ENCODE measurements at places on chromosomes 16 and 17.

DNA sequence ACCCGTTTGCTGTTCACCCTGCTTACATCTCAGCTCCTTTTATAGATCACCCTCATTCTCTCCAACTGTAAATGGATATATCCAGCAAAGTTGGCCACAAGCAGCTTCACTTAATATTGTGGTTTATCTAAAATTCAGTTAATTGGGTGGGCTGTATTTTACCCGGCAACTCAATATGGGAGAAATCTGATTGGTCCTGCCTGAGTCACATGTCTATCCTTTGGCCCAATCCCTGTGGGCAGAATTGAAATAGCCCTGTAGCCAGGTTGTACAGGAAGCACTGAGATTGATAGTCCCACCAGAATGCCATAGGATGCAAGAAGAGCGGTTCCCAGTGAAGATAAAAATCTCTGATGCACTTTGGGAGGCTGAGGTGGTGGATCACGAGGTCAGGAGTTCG, 73.2 kb downstream of the AIPL1 start:
- DNase-seq: peak; percentile 2

DNA sequence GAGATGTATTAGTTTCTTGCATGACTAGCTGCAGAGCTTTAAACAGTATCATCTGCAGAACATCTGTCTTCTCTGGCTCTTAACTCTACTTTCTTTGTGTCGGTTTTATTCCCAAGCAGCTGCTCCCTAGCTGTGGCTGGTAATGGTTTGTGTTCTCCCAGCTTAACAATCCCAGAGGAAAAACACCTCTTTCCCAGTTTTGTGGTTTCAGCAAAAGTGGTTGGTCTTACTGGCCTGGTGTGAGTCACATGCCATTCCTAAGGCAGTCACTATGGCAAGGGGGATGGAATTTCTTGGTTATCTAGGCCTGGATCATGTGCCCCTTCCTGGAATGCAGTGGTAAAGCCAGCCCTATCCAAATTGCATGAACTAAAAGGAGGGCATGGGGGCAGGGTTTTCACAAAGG, 27.5 kb downstream of the OMG start:
- DNase-seq: no peak

DNA sequence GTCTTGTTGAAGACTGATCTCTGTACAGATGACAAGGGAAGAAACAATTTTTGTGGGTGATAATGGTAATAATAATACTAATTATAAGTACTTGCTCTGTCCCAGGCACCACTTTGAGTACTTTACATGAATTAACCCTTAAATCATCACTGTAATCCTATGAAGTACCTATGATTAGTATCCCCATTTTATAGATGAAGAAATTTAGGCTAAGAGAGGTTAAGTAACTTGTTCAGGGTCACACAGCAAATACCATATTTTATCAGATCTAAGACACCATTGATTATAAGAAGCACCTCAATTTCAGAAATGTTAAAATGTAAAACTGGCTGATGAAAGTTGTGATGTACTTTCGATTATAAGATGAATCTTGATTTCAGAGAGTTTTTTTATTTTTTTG, 18.6 kb downstream of the TADA2A start:
- DNase-seq: no peak

DNA sequence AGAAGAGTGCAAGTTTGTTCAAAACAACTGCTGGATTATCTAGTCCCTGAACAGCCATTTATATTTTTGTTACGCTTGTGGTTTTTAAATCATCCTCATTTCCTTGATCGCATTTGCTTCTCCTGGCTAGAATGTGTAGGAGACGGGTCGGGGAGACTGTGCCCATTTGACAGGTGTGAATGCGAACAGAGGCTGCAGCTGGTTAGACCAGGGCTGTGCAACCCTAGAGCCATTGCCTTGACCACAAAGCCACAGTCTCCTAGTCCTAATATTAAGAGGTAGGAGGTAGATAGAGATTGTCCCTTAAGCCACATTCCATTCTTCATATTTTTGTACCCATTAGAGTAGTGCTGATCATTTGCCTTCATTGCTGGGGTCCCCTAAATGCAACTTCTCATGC, 639.1 kb downstream of the WWOX start:
- no peak for DNase-seq

DNA sequence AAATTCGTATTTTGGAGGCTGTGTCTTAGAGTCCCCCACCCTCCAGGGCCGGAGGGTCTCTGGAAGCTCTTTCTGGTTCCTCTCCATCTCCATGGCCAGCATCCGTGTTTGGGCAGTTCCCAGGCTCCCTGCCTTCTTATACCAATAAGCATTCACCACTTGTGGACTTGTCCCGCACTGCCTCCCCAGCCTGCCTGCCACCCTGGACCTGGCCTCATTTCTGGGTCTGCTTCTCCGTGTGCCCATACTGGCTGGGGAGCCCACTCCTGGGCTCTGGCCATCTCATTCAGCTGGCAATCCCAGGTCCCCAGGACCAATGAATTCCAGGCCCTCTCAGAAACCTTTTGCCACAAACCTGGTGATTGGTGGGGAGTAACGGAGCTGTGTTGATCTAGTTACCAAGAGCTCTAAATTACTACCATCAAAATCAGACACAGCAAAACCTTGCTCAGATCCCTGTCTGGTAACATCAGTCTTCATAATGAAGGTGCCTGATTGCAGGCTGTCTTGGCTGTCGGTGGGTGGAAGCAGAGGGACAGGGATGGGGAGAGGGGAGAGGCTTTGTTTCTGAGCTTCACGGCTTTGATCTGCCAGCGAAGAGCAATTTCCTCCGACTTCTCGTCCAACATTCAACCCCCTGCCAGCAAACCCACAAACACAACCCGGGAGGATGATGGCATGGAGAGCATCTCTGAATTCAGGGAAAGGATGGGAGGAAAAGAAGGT, 27.7 kb upstream of the CRHR1 start:
- no peak for DNase-seq

- no peak for DNase-seq
Observed at GRCh38 chr17:31249835-31250141, 47.3 kb downstream of the OMG start.

GRCh38 chr16:66395806-66396555, 29.5 kb downstream of the CDH5 start:
- no peak for DNase-seq

- no peak for DNase-seq
Observed at GRCh38 chr17:36185416-36185815, 9.0 kb upstream of the TBC1D3B start.

DNA sequence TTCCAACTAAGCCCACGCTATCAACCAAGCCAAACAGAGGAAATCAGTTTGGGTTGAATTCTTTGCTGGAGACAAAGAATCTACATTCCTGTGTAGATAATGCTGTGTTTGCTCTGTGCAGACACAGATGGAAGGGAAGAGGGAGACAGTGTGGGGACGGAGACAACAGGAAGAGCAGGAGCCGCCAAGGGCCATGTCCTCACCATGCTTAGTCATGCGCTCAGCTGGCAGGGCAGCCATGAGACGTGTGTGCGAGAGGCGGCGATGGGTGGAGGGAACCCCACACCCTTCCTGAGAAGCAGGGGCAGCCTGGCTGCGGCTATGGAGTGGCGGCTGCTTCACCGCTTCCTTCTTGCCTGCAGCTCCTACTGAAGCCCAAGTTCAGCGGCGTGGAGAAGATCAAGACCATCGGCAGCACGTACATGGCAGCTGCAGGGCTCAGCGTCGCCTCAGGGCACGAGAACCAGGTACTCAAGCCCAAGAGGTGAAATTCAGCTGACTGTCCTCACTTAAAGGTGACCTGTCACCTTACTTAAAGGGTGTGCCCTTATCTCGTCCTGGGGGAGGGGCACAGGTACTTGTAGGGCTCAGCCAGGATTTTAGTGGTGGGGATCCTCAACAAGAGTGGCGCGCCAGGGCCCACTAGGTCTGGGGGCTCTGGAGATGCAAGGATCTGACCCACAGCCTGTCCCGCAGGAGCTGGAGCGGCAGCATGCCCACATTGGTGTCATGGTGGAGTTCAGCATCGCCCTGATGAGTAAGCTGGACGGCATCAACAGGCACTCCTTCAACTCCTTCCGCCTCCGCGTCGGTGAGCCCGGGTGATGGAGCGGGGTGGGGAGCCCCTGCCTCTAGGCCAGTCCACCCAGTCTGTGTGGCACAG, 47.5 kb downstream of the ADCY7 start:
- no peak for DNase-seq

- DNase-seq: peak; percentile 22
Observed at GRCh38 chr17:60586288-60586974, 13.6 kb upstream of the PPM1D start.

DNA sequence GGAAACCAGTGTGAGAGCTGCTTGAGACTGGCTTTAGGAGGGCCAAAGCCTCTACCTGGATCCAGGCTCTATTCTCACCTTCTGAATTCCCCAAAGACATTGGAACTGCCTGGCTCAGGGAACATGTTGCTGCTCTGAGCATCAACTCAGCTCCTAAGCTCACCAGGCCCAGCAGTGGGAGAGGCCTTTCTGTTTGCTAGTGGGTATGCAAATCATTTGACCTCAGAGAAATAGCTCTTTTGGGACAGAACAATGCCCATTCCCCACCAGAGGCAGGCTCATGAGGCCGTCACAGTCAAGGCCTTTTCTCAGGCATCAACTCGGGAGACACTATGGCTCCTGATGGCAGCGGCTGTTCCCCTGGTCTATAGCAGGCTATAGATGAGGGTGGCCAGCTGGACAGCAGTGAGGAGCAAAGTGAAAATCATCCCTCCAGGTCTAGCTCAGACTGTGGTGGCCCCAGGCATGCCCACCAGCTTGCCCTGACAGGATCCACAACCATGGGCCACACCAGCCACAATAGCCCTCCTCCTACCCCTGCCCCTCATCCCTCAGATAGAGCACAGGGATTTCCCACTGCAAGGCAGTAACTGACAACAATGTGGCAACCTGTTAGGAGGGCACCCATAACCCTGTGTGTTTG, 30.4 kb upstream of the GFOD2 start:
- no peak for DNase-seq

DNA sequence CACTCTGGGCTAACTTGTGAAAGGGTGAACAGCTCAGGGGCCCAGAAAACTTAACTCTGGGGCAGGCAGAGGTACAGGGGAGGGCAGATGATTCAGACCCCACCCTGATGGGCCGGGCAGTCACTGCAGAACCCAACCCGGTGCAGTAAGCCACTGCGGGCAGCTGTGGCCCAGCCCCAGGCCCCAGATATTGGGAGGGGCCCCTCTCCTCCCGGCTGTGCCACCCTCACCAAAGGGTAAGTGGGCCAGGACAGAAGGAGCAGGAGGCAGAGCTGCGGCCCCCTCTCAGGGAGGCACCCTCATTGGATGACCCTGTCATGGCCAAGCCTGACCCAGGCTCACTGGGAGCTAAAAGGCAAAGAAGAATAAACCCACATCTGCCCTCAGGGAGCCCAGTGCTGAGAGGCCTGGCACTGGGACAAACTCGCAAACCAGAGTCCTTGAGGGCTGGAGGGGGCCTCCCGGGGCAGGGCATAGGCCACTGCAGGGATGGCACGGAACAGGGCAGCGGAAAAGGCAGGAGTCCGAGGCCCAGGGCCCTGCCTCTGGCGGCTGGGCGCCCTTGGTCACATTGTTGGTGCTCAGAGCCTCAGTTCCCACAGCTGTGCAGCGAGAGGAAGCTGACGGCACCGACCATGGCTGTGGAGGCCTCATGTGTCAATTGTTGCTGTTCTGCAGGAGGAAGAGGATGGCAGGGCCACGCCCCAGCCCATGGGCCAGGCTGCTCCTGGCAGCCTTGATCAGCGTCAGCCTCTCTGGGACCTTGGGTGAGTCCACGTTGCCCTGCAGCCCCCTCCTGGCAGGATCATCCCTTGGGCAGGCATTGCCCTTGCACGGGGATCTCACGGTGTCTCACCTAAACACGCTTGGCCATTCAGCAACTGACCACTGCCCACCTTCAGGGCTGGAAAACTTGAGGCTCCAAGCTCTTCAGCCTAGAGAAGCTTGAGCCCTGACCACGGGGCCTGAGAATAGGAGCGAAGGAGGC, 3.1 kb downstream of the ITGB4 start:
- no peak for DNase-seq

- no peak for DNase-seq
Observed at GRCh38 chr17:81381632-81382577, 13.4 kb upstream of the BAHCC1 start.

DNA sequence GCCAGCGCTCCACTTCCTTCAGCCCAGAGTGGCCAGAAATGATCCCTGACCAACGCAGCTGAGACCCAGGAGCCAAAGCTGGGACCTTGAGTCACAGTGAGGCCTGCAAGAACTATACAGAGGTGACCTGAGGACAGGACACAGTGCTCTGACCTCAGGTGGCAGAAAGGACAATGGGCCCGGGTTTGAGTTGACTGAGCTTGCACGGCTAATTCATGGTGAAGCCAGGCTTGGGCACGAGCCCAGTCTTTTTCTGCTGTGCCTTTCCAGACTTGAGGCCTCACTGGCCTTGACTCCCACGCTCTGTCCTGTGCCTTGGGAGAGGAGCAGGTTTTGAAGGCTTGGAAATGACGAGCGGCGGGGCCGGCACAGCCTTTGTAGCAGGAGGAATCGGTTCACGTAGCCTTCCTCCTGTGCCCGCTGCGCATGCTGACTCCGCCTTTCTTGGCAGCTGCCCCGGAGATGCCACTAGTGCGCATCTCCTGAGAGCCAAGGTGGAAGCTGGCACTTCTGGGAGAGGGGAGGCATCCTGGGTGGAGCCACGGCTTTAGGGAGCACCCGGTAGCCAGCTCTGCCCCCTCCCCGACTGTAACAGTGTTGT, 34.9 kb downstream of the NDEL1 start:
- no peak for DNase-seq

DNA sequence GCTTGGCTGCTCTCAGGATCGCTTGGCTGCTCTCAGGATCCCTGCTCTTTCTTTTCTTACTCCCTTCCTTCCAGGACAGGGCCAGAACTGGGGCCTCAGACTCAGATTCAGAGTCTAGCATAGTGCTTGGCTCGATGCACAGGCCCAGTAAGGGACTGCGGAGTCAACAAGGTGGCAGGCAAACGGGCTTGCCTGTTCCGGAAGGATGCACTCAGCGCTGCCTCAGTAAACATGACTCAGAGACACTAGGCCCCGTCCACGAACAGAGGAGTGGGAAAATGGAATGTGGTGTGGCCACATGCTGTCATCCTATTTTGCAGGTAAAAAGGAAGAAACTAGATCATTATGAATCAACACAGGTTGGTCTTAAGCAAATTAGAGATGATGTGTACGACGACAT, 9.8 kb downstream of the SPHK1 start:
- DNase-seq: no peak

DNA sequence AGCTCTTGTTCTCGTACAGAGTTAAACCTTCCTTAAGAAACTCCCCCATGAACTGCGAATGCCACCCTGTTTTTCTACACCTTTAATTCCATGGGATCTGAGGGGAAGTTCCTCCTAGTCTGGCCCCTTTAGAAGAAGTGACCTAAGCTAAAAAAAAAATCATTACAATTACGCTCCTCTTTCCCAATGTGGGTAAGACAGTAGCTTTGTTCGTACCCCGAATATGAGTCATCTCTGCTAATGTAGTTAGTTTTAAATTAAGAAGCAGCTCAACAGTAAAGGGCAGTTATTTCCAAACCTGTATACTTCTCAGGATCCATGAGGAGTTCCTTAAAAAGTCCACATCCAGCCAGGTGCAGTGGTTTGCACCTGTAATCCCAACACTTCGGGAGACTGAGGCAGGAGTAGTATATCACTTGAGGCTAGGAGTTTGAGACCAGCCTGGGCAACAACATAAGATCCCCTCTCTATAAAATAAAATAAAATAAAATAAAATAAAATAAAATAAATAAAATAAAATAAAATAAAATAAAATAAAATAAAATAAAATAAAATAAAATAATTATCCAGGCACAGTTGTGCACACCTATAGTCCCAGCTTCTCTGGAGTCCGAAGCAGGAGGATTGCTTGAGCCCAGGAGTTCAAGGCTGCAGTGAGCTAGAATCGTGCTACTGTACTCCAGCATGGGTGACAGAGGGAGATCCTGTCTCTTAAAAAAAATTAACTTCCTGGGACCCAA, 26.1 kb downstream of the RCVRN start:
- DNase-seq: no peak

All from NCI-H524 (cell line).